Astrocyte (in vitro differentiated cells and primary cell): ENCODE measurements at places on chromosomes 12 and 14. TPM values are rescaled to one million over a fixed set of nuclear protein-coding genes. Genes with fewer than 3 reads are reported as not detected.

- H3K4me1 ChIP-seq, result peaks cover 10% of the 10 kb centered on the region
- H3K27me3 ChIP-seq, result peaks cover 2% of the 10 kb centered on the region
- no peak overlapping the region for H3K4me3 ChIP-seq
- H3K36me3 ChIP-seq, result no peaks in the 10 kb centered on the region
These were observed 16.8 kb downstream of the EML1 start for GRCh38 chr14:99809859-99810558.

GRCh38 chr12:51421266-51421884 is 3.3 kb upstream of the SLC4A8 start:
- H3K4me3 ChIP-seq, result no peak overlapping the region
- H3K36me3 ChIP-seq, result no peaks in the 10 kb centered on the region
- no peak overlapping the region for H3K27ac ChIP-seq
- H3K4me1 ChIP-seq, result peaks cover 4% of the 10 kb centered on the region
- DNase-seq, result peak; percentile 36

GRCh38 chr12:52091869-52092268 is 12.4 kb downstream of the SMIM41 start:
- H3K36me3 ChIP-seq, result no peaks in the 10 kb centered on the region
- H3K4me1 ChIP-seq, result no peaks in the 10 kb centered on the region
- H3K4me3 ChIP-seq, result no peak overlapping the region

- H3K4me3 ChIP-seq, result no peak overlapping the region
- DNase-seq, result no peak
- H3K4me1 ChIP-seq, result no peaks in the 10 kb centered on the region
- no peak overlapping the region for H3K27ac ChIP-seq
- H3K27me3 ChIP-seq, result no peaks in the 10 kb centered on the region
- H3K36me3 ChIP-seq, result no peaks in the 10 kb centered on the region
These were observed 344.1 kb upstream of the LMO3 start for GRCh38 chr12:16949871-16950667.

PTPRQ gene
- 0.18 TPM in 1 of 2 replicates, not detected in the other for total RNA-seq

CD4 gene
- 0.54 and 0.72 TPM in 2 replicates for total RNA-seq

DNA sequence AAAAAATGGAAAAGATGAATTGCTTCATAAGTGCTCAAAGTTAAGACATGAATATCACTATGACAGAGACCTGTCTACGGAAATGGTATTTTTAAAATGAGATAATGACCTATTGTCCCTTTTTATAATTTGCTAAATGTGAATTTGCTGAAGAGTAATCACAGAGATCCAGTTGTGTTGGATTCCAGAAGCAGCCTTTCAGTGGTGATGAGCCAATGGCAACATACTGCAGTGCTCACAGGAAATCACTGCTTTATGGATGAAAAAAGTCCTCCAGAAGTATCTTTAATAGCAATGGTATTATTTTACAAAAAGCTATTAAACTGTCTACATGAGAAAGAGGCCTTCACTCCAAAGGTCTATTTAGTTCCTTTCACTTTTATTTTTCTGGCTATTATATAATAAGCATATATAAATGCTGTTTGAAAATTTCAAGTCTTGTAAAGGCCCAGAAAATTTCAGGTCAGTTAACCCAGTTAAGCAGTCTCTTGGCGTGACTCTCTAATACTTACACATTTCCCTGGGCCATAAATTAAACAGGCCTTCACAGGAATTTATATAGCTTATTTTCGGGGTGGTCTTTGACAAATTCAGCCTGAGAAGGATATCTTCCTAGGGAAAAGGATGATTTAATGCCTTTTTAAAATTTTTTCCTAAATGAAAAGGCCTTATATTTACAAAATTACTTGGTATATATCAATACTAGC is 55.4 kb downstream of the KCNJ8 start:
- no peak for DNase-seq
- no peaks in the 10 kb centered on the region for H3K4me1 ChIP-seq
- no peaks in the 10 kb centered on the region for H3K36me3 ChIP-seq

P2RX2 gene
- not detected in 2 replicates for total RNA-seq

DNA sequence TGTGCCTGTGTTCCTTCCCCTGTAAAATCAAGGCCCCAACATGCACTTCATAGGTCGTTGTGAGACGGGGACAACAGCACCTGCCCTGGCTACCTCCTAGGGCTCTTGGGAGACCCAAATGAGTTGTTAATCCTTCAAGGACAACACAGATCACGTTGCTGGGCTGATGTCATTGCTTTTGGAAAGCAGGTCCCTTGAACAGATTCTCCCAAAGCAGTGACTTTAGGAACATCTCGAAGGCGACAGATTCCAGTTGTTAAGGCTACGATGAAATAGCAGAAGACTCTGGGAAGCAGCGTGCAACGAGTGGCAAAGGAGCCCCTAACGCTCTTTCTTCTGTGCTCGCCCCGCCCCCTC is 26.2 kb upstream of the MAP1LC3B2 start:
- no peaks in the 10 kb centered on the region for H3K36me3 ChIP-seq
- peaks cover 24% of the 10 kb centered on the region for H3K4me1 ChIP-seq
- H3K27ac ChIP-seq, result no peak overlapping the region
- peak overlapping the region; percentile 40 for H3K4me3 ChIP-seq
- no peaks in the 10 kb centered on the region for H3K27me3 ChIP-seq

DNA sequence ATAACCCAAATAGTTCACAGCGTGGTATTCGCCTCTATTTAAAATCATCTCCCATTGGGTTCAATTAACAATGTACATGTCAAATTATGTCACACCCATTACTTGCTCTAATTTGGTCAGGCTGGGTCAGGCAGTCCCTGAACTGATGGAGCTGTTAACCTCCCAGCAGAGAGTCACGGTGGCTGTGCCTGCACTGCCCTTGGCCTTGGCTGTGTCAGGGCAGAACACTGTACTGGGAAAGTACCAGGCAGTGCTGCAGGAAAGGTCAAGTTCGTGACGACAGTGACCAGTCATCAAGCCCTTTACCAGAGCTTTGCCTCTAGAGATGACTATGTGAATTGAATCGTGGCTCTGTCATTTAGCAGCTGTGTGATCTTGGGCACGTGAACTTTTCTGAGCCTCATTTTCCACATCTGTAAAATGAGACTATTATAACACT is 100.0 kb downstream of the ARF6 start:
- H3K27ac ChIP-seq, result no peak overlapping the region
- no peaks in the 10 kb centered on the region for H3K36me3 ChIP-seq
- no peak overlapping the region for H3K4me3 ChIP-seq
- H3K27me3 ChIP-seq, result no peaks in the 10 kb centered on the region
- DNase-seq, result peak; percentile 71

GRCh38 chr12:51961834-51962233 is 10.3 kb downstream of the ACVR1B start:
- DNase-seq, result no peak
- H3K27me3 ChIP-seq, result no peaks in the 10 kb centered on the region
- H3K4me3 ChIP-seq, result no peak overlapping the region
- H3K36me3 ChIP-seq, result no peaks in the 10 kb centered on the region
- H3K27ac ChIP-seq, result no peak overlapping the region

GLIPR1L1 gene
- not detected in 2 replicates for total RNA-seq
